ENCODE measurements at places on chromosomes 7 and 10.

DNA sequence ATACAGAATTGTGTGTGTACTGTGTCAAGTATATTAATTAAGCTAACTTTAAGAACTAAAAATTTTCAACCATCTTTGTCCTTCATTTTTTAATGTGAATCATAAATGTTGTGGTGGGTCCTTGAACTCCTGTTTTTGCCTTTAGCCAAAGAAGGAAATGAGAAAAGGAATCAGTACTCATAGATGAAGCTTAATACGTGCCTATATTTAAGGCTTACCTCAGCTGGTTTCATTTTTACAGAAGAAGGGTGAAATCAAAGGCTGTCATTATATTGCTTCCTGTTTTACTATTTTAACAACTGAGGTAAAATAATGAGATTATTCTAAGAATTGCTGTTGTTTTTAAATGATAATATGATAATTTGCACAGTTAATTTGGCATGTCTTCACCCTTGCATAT is 6.3 kb upstream of the SNX13 start:
- no peak for DNase-seq

DNA sequence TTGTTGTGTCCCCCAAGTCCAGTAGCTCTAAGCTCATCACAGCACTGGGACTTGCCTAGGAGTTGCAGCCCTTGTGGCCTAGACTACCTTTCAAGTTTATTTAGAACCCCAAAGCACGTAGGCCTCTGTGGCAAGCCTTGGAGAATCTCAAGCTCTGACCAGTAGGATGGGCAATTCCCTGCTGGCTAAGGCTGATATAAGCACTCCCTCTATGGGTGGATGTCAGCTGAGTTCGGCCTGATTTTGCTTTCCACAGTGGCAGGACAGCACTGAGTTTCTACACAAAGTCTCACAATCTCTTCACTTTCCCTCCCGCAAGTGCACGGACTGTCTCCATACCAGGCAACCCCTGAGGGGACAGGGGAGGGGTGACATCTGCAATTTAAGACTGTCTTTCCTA is 886.4 kb upstream of the LRRN3 start:
- no peak for DNase-seq

DNA sequence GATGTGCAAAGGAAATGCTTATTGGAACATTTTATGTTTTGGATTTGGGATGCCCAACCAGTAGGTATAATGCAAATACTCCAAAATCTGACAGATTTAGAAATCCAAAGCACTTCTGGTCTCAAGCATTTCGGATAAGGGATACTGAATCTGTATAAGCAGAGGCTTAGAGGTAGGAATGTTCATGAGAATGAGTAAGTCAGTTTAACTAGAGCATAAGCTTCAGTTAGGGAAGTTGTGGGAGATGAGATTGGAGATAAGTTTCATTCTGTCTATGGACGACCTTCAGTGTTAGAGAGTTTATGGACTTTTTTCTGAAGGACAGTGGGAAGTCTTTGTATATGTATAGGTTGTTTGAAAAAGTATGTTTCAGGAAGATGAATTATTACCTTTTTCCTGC is 10.4 kb downstream of the TAX1BP1 start:
- no peak for DNase-seq

- DNase-seq, result no peak
Measured at GRCh38 chr7:126222782-126223181, 1030.0 kb downstream of the GRM8 start.

GRCh38 chr10:8794860-8795259 is 740.4 kb downstream of the GATA3 start:
- no peak for DNase-seq
